Endodermal cell (in vitro differentiated cells): ENCODE measurements at places on chromosomes 6 and 20. TPM values are rescaled to one million over a fixed set of nuclear protein-coding genes. Genes with fewer than 3 reads are reported as not detected.

DNA sequence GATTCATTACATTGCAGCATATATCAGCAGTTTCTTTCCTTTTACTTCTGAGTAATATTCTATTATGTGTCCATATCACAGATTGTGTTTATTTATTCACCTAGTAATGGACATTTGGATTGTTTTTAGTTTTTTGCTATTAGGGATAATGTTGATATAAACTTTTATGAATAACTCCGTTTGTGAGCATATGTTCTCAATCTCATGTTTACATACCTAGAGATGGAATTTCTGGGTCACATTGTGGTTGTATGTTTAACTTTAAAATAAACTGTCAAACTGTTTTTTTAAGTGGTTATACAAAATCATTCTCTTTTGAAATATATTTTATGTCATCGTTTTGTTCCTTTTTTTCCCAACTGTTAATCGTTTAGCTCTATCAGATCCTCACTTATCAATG lies 311.6 kb downstream of the MMUT start:
- H3K36me3 ChIP-seq, result no peaks in the 10 kb centered on the region
- no peaks in the 10 kb centered on the region for H3K4me1 ChIP-seq
- H3K27ac ChIP-seq, result no peak overlapping the region
- H3K27me3 ChIP-seq, result no peaks in the 10 kb centered on the region
- no peak for DNase-seq
- no peak overlapping the region for H3K4me3 ChIP-seq

DNA sequence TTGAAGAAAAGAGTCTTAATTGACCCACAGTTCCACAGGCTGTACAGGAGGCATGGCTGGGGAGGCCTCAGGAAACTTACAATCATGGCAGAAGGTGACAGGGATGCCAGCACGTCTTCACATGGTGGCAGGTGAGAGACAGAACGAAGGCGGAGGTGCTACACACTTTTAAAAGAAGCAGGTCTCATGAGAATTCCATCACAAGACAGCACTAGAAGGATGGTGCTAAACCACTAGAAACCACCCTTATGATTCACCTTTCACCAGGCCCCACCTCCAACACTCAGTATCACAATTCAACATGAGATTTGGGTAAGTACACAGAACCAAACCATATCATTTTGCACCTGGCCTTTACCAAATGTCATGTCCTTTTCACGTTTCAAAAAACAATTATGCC lies 20.9 kb downstream of the TAGAP start:
- H3K36me3 ChIP-seq, result no peaks in the 10 kb centered on the region
- H3K4me1 ChIP-seq, result no peaks in the 10 kb centered on the region
- DNase-seq, result no peak
- no peak overlapping the region for H3K27ac ChIP-seq
- no peak overlapping the region for H3K4me3 ChIP-seq

DNA sequence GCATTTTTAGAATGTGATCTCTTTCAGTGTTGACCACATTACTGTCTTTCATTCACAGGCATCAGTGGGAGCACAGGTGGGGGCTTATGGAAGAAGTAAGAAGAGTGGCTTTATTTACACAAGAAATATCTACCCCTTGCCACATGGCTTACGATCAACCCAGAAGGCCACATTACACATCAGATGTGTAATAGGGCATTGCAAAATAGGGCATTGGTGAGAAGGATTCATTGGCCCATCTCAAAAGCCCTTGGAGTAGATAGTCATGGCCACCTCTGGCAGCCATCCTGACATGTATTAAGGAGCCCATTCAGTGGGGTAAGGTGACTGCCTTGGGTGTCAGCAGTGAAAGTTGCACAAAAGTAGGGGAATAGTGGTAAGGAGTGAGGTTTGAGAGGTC lies 97.5 kb downstream of the MAFB start:
- H3K4me1 ChIP-seq, result no peaks in the 10 kb centered on the region
- H3K27me3 ChIP-seq, result peaks cover 26% of the 10 kb centered on the region
- no peaks in the 10 kb centered on the region for H3K36me3 ChIP-seq
- H3K27ac ChIP-seq, result no peak overlapping the region
- no peak for DNase-seq

Gene HLA-DQB2
- 0.32 to 0.40 TPM in 2 of 3 replicates, not detected in the other for total RNA-seq

DNA sequence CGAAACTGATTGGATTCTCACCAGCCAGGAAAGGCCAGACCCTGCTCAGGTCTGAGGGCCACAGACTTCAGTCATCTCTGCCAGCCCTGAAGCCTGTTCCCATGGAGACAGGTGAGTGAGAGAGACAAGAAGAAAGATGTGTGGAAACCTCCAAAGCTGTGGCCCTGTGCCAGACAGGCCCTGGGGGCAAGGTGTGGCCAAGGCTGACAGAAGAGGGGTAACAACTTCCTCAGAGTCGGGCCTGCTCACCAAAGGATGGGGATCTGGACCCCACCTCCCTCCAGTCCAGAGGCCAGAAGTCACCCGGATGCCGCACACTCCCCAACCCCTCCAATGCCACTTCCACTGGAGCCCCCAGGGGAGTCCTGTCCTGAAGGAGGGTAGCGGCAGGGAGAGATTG lies 73.6 kb downstream of the MDGA1 start:
- peaks cover 7% of the 10 kb centered on the region for H3K27me3 ChIP-seq
- peak; percentile 34 for DNase-seq
- no peak overlapping the region for H3K4me3 ChIP-seq
- no peaks in the 10 kb centered on the region for H3K4me1 ChIP-seq

DNA sequence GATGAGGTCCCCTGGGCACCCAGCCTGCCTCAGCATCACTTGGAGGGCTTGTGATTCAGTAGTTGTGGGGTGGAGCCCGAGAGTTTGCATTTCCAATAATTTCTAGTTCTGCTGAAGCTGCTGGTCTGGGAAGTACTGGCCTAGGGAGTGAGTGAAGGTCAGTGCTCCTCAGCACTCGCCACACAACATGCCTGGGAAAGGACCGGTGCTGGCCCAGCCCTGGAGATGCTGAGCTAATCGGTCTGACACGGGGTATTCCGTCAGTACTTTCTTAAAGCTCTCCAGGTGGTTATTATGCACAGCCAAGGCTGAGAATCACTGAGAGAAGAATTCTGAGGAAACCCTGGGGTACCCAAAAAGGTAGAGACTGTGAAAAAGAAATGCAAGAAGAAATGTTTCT lies 228.2 kb downstream of the TMEM242 start:
- peaks cover 9% of the 10 kb centered on the region for H3K36me3 ChIP-seq
- no peak for DNase-seq
- H3K4me3 ChIP-seq, result no peak overlapping the region
- H3K27ac ChIP-seq, result no peak overlapping the region
- H3K27me3 ChIP-seq, result no peaks in the 10 kb centered on the region

DNA sequence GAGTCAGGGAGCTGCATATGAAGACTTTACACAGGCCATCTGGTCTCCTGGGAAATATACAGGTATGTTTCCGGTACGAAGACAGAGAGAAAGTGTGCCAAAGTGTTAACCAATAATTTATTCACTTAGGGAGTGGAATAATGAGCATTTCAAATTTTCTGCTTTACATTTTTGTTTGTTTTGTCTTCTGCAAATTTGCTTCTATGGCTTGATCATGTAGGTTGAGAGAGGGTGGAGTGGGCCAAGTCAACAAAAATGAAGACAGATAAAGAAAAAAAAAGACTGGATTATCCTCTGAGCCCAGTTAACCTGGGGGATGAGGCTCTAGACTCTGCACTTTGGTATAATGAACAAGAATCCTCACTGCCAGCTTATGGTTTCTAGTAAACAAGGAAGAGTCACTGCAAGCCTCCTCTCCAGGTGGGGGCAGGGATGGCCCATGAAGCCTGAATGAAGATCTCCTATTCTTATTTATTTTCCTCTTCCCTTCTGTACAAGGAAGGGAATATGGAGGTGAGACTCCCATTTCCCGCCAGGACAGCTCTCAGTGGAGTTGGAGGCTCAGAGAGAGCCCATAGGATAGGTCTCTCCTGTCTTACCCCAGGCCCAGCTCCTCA lies 37.7 kb downstream of the KCNK17 start:
- H3K27me3 ChIP-seq, result peaks cover 10% of the 10 kb centered on the region
- H3K4me1 ChIP-seq, result no peaks in the 10 kb centered on the region
- DNase-seq, result no peak

Gene GRM1
- total RNA-seq, result 0.57 and 0.59 TPM in 2 replicates

Gene C6orf163
- total RNA-seq, result 3.3 and 5.2 TPM in 2 replicates
